A549 treated with GW870086 at 1 μM for 4 hours (cell line): ENCODE measurements at places on chromosomes 7 and 10. TPM values are rescaled to one million over a fixed set of nuclear protein-coding genes. Genes with fewer than 3 reads are reported as not detected.

Gene CCDC7
- total RNA-seq: 0.45 to 1.0 TPM (median 0.75 TPM) in 5 replicates

Gene COL1A2
- not detected in 5 replicates for total RNA-seq

Gene PPP1R17
- not detected in 5 replicates for total RNA-seq

Gene MAGI2
- 0.21 to 0.45 TPM (median 0.36 TPM) in 5 replicates for total RNA-seq

Gene CUX1
- total RNA-seq: 40.6 to 48.7 TPM (median 47.3 TPM) in 5 replicates

Gene SPDYE16
- total RNA-seq: not detected in 5 replicates

Gene SLC39A12
- total RNA-seq: not detected in 5 replicates
